Inflammatory macrophage treated with lipopolysaccharide for 1 hour (primary cell): ENCODE measurements at places on chromosomes 5 and 9.

GRCh38 chr5:165786073-165786472, 2280.7 kb downstream of the MAT2B start:
- DNase-seq = no peak

DNA sequence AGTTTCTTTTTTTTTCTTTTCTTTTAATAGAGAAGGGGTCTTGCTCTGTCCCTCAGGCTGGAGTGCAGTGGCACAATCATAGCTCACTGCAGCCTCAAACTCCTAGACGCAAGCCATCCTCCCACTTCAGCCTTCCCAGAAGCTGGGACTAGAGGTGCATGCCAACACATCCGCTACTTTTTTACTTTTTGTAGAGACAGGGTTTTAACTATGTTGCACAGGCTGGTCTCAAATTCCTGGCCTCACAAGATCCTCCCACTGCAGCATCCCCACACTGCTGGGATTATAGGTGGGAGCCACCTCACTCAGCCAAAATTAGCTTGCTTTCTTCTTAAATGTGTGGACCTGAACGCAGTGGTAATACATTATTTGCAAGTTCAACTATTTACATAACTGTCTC, 66.1 kb downstream of the SERINC5 start:
- no peak for DNase-seq

DNA sequence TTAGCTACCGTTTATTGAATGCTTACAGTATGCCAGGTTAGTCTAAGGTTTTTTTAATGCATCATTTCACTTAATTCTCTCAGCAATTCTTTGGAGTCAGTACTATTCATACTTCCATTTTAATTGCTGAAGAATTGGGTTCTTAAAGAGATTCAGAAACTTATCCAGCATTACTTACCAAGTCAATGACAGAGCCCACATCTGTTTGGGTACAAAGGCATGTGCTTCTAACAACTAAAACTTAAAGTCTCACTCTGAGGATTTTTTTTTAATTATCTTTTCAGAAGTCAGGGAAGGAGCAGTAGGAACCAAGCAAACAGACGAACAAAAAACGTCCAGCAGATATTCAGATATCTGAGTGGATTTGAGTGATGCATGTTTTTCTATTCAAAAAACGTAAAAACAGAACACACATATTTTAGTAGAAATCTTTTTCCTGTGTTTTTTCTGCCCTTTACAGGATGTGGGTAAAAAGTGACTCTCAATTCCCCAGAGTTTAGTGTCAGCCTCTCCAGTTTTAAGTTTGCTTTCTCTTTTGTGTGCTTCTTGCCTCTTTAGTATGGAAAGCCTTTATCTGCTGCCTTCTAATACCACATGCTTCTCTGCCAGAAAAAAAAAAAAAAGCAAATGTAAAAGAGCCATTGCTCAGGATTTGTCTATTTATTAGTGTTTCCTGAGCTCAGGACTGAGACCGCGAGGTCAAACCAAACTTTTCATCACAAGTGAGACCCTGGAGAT, 118.0 kb downstream of the PRKACG start:
- DNase-seq = no peak

DNA sequence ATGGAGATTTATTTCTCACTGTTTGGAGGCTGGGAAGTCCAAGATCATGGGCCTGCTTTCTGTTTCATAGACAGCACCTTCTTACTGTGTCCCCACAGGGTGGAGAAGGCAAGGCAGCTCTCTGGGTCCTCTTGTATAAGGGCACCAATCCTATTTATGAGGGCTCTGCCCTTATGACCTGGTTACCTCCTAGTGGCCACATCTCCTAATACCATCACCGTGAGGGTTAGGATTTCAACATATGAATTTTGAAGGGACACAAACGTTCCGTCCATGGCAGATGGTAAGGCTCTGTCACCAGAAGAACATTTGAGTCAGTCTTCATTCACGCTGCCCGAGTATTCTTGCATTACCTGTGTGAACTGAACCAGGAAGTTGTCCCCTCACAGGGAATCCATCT, 48.4 kb downstream of the ANKRD33B start:
- DNase-seq = no peak

DNA sequence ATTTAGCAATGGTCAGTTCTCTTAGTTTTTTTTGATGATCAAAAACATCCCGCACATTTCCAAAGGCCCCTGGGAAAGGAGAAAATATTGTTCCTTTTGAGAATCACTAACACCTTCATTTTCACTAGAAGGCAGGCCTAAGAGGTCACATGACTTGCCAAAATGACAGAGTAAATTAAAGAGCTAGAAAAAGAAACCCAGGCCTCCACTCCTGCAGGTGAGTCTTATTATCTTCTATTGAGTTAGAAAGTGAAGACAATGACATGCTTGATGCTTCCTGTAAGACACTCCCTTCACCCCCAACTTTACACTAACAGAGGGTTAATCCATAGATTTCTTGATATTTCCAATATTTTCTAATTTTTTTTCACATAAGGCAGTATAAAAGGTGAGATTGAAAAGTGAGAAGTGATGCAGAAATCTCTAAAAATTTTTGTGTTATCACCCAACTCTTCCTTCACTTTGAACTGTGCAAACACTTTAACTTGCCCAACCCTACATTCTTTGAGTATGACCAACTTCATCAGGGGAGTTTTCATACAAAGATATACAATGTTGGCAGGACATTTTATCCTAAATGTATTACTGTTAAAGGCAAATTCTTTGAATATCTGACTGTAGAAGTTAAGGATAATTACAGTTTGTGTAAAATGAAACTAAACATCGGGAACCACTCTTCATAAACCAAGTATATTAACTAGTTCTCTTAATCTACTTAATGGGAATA, 57.1 kb downstream of the SUB1 start:
- DNase-seq = no peak

- no peak for DNase-seq
Measured at GRCh38 chr9:92385953-92386352, 18.4 kb downstream of the OGN start.

DNA sequence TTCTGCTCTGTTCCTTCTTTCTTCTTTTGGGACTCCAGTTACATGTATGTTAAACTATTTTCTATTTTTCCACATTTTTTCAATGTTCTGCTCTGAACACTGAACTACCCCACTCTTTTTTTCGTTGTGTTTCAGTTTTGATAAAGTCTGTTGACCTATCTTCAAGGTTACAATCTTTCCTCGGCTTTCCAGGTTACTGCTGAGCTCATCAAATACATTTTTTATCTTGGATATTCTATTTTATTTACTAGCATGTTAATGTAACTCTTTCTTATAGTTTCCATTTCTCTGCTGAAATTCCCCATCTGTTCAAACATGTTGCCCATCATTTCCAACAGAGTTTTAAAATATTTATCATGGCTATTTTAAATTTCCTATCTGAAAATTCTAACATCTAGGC, 13.8 kb downstream of the NEUROG1 start:
- DNase-seq = no peak

DNA sequence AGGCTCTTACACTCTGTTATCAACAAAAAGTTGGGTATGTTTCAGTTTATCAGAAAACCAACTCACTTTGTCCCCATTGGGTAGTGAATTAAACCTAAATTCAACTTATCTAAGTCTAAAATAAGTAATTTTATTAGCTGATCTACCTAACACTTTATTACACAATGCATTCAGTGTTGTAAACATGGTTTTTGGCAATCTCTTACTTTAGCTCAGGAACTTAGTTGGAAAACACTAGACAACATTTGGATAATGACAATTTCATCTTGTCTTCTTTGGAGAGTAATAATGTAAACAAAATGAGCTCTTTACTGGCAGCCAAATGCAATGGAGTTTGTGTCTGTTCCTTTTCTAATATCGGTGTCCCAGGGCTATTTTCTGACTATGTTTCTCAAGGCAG, 33.0 kb downstream of the FGF10 start:
- DNase-seq = no peak

- DNase-seq = no peak
Measured at GRCh38 chr5:173648308-173648866, 31.9 kb upstream of the BOD1 start.

- DNase-seq = no peak
Measured at GRCh38 chr5:14086261-14086660, 56.9 kb upstream of the TRIO start.

- no peak for DNase-seq
Measured at GRCh38 chr5:16871746-16872339, 64.2 kb downstream of the MYO10 start.

GRCh38 chr9:114409103-114409780, 21.5 kb upstream of the AKNA start:
- DNase-seq = peak; percentile 56

- DNase-seq = no peak
Measured at GRCh38 chr9:87640385-87640795, 85.5 kb upstream of the CTSL start.

DNA sequence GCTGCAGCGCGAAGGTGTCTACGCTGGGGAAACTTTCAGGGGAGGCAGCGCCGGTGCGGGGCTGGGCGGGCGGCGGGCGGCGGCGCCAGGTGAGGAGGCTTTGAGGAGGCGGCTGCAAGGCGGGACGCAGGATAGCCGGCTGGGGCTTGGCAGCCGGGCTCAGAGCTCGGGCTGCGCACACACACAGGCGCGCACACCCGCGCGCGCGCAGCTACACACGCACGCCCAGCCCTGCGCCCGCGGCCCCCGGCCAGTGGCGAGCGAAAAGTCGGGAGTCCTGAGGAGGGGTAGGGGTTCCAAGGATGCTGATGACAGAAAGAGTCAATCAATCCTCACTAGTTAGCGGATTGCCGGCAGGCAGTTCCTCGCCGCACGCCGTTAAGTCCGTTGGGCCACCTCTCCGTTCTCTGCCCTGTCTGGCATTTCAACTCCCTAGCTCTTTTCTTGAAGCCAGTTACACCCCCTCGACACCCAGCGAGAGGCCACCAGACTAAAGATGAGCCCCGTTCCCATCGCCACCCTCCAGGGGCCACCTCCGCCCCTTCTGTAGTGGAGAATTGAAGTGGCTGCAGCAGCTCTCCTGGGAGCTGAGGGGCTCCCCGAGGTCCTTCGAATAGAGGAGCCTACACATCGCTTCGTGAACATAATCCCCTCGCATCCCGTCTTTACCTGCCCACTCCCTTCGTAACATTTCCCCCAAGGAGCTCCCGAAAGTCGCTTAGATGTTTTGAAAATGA, 1640.3 kb upstream of the C9orf72 start:
- no peak for DNase-seq

DNA sequence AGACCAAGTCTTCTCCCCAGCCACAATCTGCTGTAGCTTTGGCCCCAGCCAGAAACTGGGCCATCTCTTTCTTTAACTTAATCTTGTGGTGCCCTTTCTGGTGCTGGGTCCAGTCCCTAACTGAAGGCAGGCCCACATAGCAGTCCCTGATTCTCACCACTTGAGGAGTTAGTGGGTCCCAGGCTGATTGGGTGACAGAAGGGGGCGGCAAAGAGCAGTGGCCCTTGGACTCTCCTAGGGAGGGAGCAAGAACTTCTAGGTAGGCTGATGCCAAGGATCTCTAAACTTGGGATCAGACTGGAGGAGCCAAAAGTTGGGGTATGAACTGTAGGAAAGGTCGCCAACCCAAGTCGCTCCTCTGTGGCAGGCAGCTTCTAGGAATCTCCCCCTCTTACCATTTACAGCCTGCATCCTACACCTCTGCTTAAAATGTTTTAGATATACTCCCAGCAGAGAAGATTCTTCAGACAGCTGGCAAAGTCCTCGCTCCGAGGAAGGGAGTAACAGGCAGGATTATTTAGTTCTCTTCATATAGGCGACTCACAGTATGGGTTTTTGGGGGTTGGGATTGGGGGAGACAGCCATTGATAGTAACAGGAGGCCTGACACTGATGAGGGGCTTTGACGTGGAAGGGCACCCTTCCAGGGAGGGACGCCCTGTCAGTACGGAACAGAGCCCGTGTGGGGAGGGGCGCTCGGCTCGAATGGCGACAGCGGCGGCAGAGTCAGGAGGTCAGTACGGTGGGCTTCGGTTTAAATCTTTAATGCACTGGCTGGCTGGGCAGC, 2.0 kb upstream of the CCL27 start:
- peak; percentile 93 for DNase-seq

- DNase-seq = peak; percentile 91
Measured at GRCh38 chr9:114315723-114316363, 7.1 kb upstream of the ORM1 start.

DNA sequence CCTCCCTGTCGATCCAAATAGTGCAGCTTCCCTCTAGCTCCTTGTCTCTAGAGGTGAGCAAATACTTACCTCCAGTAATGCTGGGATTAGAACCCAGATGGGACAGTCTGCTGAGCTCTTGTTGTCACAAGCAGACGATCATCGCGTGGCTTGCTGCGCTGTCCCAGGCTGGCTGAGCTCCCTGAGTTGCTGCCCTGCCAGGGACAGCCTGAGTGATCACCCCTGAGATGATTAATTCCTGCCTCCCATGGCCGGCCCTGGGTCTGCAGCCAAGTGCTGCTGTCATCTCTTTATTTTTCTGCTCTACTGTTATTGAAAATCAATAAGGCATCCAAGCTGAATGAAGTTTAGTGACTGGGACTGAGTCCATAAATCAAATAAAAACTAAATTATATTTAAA, 94.0 kb upstream of the ALDH1B1 start:
- DNase-seq = no peak

DNA sequence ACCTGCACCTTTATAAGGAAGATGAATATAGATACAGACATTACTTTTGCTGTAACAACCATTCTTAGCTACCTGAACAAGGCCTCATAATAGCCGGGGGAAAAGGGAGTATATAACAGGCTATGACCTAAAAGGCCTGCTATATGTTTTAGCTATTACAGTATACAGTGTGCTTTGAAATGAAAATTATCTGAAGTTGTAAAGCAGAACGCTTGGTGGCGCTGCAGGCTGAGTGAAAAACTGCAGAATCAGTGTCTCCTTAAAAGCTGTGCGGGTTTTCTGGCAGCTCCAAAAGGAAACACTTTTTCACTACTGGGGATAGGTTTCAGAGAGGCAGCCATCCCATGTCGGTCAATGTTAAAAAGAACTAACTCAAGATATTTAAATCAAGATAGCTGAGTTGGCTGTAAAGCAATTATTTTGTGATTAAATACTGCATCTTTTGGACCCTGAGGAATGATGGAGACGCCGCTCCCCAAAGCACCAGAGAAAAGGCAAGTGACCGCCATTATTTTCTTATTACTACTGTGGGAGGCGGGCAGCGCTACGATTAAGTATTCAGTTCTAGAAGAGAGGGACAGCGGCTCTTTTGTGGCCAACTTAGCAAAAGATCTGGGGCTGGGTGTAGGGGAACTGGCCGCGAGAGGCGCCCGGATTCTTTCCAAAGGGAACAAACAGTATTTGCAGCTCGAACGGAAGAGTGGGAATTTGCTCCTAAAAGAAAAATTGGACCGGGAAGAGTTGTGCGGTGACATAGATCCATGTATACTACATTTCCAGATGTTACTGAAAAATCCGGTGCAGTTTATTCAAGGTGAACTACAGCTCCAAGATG, 5.9 kb downstream of the PCDHB6 start:
- no peak for DNase-seq

DNA sequence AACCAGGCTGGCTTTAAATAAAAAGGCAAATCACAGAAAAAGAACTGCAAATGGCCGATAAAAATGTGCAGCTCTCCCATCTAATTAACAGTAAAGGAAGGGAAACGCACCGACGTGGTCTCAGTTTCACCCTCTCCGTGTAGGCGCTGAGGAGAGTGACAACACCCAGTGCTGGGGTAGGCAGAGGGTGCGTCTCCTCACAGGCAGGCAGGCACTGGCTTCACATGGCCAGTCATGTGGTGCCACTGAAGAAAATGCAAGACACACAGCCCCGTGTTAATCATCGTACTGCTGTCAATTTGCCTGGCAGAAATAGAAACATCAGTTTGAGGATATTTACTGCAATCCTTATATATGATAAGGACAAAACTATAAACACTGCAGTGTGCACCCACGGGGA, 178.4 kb downstream of the FANCC start:
- DNase-seq = no peak

GRCh38 chr5:112338681-112339337, 80.3 kb downstream of the EPB41L4A start:
- DNase-seq = no peak
